ENCODE measurements at places on chromosomes 1 and 21.

DNA sequence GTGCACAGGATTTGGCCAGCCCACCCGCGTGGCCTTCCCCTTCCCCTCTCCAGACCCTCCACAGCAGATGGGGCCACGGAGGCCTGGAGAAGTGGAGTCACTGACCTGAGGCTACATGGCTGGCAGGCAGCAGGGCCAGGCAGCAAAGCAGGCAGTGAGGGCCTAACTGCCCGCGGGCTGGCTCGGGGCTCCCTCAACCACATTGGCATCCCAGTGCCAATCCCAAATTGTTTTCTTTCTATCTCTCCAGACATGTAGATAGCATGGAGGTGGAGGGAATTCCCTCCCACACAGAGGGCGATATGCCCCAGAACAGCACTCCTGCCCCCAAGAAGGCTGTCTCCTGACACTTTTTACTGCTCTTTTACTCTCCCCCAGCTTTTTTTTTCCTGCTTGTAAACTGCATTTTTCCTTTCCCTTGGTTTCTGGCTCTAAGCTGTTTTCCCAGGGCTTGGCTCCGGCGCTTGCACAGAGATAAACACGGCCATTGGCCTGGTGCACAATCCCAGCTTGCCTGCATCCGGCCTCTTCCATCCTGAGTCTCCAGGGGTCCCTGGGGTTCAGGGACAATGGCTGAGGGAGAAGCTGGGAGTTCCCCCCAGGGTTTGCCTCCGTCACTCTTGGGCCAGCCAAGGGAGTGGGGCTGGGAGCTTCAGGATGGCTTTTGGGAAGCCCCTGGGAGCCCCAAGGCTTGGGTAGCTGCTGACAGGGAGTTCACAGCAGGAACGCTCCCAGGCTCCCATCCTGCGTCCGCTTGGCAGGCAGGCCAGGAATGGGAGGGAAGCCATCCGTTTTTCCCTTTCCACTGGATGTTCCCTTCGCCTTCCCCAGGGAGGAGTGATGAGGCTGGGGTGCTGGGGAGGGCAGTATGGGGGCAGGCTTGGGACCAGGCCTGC lies 7.0 kb downstream of the EPHX1 start:
- DNase-seq = no peak

GRCh38 chr1:26025517-26025916 lies 3.9 kb downstream of the EXTL1 start:
- no peak for DNase-seq

- DNase-seq = no peak
These were observed 189.2 kb downstream of the CDC7 start for GRCh38 chr1:91689641-91690481.

GRCh38 chr1:152029144-152029928 lies 7.5 kb downstream of the S100A11 start:
- peak; percentile 43 for DNase-seq

DNA sequence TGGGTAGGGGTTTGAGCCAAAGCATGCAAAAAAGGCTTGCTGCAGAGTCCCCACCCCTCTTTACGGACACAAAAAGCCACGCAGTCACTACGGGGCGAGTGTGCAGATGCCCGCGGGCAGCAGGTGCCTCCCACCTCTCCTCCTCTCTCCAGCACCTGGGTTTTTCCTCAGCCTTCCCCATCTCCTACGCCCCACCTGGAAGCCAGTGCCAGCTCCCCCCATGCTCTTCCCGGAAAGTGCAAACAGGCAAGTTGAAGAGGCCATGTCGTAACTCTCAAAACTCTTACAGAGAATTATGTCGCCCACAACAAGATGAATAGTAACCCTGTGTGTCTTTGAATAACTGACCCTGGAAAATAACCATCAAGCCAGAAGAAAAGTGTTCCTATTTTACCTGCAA lies 82.5 kb downstream of the PDE9A start:
- DNase-seq = no peak

DNA sequence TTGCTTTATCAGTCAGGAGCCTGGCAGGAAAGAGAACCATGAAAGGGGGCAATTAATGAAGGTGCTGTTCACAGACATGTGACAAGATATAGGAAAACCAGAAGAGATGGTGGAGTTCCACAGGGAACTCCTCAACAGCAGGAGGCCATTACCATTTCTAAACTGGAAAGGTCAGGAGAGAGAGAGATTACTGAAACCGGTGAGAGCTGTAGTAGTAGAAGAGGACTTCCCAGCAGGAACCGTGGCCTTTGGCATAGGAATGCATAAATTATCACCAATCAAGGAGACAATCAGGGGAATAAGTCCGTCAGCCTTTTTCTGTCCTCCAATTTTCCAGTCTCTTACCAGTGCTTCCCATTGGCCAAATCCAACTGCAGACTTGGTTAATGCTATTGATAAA lies 23.0 kb upstream of the ABCD3 start:
- no peak for DNase-seq

DNA sequence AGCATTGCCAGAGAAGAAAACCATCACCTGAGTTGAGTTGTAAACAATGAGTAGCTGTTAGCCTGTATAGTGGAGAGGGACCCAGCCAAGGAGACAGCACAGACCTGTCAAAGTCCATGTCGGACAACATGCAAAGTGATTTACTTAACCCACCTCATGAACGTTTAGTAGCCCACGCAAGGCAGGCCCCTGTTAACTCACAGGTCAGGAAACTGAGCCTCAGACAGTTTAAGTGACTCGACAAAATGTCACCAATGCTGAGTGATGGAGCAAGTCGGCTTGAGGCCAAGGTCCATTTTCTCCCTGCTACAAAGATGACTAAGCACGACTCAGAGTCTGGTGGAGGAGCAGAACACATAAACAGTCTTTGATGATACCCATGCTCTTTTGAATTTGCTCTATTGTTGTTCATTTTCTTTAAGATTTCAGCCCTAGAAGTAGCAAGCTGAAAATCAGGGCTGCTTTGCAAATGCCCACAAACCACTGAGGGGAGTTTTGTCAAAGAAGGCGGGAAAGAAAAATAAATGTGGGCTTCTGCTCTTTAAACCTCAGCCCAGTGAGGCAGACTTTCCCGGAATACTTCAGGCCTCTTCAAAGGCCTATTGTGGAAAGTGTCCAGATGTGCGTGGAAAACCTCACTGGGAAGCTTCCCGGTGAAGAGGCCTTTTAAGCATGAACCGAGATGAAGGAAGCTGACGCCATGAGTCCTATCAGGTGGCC lies 83.8 kb upstream of the HOOK1 start:
- peak; percentile 62 for DNase-seq

DNA sequence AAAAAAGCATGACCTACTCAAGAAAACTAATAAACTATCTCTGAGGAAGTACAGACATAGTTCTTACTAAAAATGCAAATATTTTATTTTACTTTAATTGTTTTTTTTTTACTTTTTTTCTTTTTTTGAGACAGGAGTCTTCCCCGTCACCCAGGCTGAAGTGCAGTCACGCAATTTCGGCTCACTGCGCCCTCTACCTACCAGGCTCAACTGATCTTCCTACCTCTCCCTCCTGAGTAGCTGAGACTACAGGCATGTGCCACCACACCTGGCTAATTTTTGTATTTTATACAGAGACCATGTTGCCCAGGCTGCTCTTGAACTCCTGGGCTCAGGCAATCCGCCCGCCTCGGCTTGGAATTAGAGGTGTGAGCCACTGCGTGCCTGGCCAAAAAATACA lies 1263.1 kb downstream of the KCNT2 start:
- DNase-seq = no peak

Data from hematopoietic multipotent progenitor cell treated with erythropoietin and hydrocortisone succinate and interleukin-3 and kit ligand, for 4 days (in vitro differentiated cells).